Tibial nerve (tissue), 4 donors: ENCODE measurements at places on chromosomes 13 and 19. TPM values are rescaled to one million over a fixed set of nuclear protein-coding genes. Genes with fewer than 3 reads are reported as not detected.
A peak's percentile ranks its signal among the peaks of the same experiment; 100 is the strongest.

NOVA2 gene
- 6.9 TPM for total RNA-seq

SHD gene
- total RNA-seq: not detected

GAMT gene
- total RNA-seq: 103 TPM

GPR183 gene
- 11.2 TPM for total RNA-seq

APOC1 gene
- total RNA-seq: 213 TPM

POMP gene
- total RNA-seq: 60.3 TPM

KLC3 gene
- not detected for total RNA-seq

CARS2 gene
- 68.4 TPM for total RNA-seq

SMIM17 gene
- total RNA-seq: 0.60 TPM

ZNF799 gene
- 3.3 TPM for total RNA-seq

SLC10A2 gene
- not detected for total RNA-seq

ZNF66 gene
- 5.0 TPM for total RNA-seq

GRCh38 chr13:95523598-95523997, 28.9 kb upstream of the CLDN10 start:
- no peak for DNase-seq

DNA sequence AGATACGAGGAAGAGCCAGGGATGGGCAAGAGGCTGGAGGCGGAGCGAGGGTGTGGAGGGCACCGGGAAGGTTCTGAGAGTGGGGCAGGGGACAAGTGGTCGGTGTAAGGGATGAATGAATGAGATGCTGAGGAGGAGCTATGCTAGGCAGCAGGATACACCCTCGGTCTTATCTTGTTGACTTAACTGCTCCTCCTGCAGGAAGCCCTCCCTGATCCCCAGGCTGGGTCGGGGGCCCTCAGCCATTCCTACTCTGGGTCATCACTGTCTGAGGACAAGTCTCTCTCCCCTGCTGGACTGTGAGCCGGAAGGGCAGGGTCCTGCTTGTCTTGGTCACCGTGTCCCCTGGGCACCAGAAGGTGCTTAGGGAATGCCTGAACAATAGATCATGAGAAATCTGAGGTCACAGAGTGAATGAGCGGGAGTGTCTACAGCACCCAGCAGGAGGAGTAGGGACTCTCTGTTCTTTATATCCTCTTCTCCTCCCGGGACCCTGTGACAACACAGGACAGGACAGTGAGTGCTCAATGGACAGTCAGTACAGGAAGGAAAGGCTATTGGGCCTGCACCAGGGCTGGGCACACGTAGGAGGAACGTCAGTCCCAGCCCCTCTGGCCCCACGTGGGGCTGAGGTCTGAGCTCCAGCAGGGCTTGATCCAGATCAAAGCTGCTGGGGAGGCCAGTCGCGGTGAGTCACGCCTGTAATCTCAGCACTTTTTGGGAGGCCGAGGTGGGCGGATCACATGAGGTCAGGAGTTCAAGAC, 6.5 kb downstream of the NKPD1 start:
- DNase-seq: no peak

- DNase-seq: no peak
Measured at GRCh38 chr13:40863723-40864122, 74.3 kb downstream of the SLC25A15 start.

DNA sequence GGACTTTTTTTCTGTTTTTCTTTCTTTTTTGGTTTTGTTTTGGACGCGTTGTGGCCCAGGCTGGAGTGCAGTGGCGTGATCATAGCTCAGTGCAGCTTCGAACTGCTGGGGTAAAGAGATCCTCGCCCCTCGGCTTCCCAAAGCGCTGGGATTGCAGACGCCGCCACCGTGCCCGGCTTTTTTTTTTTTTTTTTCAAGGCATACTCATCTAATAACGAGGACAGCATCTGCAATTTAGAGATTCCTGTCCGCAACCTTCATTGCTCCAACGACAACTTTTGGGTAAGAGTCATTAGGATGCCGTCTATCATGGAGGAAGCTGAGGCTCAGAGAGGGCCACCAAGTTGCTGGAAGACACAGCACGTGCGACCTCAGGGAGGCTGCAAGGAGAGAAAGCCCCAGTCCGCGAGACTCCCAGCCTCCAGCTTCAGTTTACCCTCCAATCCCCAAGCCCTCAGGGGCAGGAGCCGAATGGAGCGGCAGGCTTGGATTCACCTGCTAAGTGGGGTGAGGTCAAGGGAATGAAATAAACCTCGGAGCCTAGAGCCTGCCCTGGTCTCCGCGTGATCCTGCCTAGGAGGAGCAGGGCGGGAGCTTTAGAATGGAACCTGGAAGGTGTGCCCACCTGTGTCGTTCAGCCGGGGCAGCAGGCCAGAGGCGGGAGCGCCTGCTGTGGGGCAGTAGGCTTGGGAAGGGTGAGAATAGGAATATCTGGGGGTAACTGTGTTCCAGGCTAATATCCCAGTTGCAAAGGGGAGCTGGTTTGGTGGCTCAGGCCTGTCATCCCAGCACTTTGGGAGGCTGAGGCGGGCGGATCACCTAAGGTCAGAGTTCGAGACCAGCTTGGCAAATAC, 676 bp upstream of the POLRMT start:
- DNase-seq: no peak

DNA sequence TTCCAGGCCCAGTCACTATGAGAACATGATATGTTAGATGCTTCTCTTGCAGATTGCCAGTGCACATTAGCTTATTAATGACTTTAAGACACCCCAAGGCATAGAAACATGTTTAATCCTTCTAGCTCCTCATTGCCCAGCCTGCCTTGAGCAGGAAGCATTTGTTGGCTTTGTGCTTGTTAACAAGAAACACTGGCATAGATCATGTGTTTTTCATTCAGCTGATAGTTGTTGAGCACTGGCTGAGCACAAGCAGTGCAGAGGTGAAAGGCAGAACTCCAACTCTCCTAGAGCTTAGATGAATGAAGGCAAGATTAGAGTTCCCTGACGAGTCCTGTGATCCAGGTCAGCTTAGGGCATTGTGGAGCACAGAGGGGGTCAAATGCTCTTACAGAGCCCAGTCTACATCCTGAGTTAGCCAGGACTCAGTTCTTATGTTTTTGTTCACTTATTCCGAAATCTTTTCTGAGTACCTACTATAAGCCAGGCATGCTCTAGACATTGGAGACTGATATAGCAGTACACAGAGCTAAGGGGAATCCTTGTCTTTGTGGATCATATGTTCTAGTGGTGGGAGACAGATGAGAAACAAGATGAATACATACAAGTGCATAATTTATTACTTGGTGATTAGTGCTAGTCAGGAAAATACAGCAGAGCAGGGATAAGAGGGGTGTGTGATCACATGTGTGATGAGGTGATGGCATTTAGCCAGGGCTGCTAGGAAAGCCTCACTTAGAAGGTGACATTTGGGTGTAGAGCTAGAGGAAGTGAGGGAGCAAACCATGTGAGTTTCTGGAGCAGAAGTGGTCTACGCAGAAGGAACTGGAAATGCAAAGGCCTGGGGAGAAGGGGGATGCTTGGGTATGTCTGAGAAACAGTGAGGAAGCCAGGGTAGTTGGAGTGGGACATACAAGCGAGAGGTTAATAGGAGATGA, 101.2 kb downstream of the WASF3 start:
- DNase-seq: no peak

DNA sequence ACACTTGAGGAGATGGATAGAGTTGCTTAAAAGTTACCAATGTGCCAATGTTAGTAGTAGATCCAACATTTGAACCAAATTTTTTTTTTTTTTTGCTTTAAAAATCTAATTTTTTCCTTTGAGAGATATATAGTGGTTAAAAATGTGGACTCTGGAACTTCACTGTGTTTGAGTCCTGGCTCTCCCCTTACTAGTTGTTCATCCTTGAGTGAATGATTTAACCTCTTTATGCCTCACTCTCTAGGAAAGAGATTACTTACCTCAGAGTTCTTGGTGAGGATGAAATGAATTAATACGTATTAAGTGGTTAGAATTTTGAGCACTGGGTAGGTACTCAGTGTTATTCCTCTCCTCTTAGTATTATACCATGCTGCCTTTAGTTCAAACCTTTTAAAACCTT, 24.3 kb downstream of the PDS5B start:
- DNase-seq: no peak

DNA sequence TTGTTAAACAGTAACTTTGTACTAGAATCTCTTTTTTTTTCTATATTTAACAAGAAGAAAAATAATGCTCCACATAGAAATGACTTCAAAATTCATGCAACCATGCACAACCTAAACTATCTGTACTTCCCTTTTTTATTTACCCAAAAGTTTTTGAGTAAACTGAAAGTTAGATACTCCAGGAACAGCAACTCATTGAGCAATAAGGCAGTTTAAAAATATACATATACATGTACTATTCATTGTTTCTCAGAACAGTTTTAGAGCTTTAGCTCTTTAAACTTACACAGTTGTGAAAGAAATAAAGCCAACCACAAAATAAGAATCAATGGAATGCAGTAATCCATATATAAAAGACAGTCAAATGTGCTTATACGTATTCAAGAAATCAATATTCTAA, 39.2 kb downstream of the MTMR6 start:
- no peak for DNase-seq

DNA sequence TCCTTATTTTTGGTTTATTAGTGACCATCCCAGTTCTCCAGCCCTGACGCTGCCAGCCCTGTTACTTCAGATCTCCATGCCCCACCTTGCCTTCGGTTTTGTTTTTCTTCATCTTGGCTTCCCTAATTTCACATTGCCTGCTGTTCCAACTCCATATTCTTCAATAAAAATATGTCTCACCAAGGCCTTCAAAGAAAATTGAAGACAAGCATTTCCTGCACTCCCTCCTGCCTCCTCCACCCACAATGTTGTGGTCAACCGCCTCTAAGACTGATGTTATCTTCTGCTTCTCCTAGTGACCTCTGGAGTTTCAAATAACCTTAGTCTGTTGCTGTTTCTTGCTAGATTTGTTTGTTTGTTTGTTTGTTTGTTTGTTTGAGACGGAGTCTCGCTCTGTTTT, 14.6 kb downstream of the PLD3 start:
- DNase-seq: no peak

GRCh38 chr19:13082192-13083007, 20.3 kb downstream of the LYL1 start:
- peak; percentile 46 for DNase-seq

GRCh38 chr19:55585658-55586339, 5.2 kb upstream of the ZNF579 start:
- peak; percentile 36 for DNase-seq

GRCh38 chr13:89923736-89924135, 1423.8 kb upstream of the MIR17HG start:
- DNase-seq: no peak

GRCh38 chr19:12364391-12365235, 870 bp downstream of the ZNF442 start:
- DNase-seq: peak; percentile 20

DNA sequence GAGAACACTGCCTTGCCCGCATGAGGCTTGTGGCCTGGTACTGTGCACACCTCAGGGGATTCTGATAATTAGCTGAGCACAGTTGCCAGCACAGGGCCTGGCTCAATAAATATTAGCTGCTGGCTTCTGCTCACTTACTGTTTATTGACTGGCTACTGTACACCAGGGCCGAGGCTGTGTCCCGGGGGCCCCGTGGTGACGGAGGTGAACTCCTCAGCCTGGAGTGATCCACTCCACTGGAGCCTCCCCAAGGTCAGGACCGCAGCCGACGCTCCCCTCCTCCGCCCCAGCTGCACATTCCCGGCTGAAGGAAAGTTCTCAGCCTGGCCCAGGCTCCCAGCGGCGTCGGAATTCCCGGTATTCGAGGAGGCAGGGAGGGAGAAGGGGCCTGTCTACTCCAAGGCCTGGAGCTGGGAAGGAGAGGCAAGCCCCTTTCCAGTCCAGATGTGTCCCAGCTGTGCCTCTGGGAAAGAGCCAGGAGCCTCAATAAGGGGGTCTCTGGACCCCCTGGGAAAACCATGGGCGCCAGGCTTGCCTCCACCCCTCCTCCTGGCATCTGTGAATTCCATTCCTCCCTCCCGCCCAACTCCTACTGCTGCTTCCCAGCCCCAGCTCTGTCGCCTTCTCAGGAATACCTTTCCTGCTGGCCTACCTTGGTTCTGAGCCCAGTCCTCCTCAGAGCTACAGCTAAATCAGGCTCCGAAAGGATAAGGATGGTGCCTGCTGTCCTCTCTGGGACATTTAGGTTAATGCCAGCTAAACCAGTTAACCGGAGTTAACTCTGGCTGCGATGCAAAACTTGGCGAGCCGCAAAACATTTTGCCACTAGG, 7.3 kb downstream of the RPS16 start:
- DNase-seq: peak; percentile 46

DNA sequence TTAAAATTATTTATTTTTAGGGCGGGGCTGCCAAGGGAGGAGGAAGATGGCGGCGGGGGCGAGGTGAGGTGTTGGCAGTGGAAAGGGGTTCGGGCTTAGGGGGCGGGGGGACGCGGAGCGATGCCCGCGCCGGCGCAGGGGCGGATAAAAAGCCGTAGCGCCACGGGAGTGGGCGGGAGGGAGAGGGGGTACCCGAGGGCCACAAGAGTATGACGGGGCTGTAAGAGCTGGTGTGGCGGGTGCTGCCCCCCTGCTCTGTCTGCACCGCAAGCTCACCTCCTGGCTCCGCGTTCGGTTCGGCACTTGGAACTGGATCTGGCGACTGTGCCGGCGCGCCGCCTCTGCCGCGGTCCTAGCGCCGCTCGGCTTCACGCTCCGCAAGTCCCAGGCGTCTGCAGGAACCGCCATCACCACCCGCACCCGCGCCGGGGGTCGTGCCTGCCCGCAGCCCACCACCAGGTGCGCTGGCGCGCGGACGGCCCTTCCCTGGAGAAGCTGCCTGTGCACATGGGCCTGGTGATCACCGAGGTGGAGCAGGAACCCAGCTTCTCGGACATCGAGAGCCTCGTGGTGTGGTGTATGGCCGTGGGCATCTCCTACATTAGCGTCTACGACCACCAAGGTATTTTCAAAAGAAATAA, 265.2 kb upstream of the SGCG start:
- DNase-seq: no peak

- no peak for DNase-seq
Measured at GRCh38 chr13:51957377-51958216, 53.7 kb downstream of the ATP7B start.

DNA sequence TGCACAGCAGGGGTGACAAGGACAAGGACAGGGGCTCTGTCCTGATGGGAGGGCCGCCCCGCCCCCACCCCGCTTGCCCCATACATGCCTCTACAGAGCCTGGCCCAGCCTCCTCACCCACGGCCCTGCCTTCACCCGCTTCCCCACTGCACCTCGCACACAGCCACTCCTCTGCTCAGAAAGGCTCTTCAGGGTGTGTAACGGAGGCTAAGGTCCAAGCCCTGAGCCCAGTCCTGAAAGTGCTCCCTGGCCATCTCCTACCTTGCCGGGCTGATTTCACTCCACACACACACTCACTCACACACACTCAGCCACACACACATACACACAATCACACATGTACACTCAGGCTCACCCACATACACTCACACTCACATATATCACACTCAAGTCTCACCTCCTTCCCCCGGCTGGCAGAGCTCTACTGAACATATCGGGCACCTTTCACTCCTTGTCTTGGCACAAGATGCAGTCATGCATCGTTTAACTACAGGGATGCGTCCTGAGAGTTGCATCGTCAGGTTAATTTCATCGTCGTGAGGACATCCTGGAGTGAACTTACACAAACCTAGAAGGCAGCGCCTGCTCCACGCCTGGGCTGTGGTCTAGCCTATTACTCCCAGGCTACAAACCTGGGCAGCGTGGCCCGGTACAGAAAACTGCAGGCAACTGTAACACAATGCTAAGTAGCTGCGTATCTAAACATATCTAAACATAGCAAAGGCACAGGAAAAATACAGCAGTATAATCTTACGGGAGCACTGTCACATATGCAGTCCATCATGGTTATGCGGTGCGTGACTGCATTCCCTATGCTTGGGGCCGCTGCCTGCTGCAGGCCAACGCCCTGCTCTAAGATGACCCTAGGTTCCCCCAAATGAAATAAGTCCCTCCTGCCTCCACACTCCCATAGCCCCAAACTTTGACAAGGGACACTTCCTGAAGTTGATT, 13.1 kb downstream of the EPS15L1 start:
- DNase-seq: no peak

GRCh38 chr13:99062593-99062992, 84.7 kb upstream of the DOCK9 start:
- DNase-seq: no peak
